NK-92 treated with Interleukin-12 subunit alpha and Interleukin-12 subunit beta, amount 100 ng/mL, for 24 hours (cell line): ENCODE measurements at places on chromosomes 4 and X.
A peak's percentile ranks its signal among the peaks of the same experiment; 100 is the strongest.

DNA sequence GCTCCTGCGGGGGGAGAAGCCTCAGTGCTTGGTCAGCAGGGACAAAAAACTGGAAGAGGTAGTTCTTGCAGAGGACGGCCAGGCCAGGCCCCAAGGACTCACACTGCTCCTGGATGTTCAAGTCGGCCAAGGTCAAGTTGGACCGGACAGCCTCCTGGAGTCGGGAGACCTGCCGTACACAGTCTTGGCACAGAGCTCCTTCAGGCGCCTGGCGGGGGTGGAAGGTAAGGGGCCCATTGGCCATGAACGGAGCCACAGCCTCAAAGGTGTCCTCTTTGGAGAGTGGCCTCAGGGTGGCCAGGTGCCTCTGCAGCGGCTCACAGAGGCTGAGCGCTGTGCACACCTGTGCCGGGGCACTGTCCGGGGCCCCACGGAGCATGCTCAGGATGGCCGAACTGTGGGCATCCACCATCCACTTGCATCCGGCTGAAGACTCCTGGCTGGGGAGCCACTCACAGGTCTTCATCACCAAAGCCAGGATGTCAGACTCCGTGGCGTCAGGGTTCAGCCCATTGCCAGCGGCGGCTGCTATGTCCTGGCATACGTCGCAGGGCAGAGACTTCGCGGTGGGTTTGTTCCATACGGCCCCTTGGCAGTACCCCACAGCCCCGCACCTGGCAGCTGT, 477 bp downstream of the PSAPL1 start:
- no peak for DNase-seq

GRCh38 chr4:22496165-22496813, 19.6 kb downstream of the ADGRA3 start:
- DNase-seq = no peak

DNA sequence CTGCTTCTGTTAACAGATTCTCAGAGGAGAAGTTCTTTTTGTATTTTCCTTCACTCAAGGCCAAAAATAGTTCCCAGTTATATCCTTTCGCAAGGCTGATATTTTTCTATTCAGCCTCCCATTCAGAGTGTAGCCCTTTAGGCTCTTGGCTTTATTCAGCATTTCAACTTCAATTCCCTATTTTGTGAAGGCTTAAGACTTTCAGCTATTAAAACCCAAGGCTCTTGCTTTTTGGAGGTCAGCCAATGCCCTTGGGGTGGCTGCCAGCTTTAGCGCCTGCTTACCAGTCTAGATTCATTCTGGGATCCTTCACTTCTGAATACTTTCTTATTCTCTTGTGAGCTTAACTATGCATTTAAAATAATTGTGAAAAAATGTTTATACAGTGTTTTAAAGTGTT, 57.3 kb upstream of the ADGRA3 start:
- no peak for DNase-seq

- no peak for DNase-seq
Observed at GRCh38 chr4:73821325-73821724, 15.2 kb upstream of the CXCL6 start.

DNA sequence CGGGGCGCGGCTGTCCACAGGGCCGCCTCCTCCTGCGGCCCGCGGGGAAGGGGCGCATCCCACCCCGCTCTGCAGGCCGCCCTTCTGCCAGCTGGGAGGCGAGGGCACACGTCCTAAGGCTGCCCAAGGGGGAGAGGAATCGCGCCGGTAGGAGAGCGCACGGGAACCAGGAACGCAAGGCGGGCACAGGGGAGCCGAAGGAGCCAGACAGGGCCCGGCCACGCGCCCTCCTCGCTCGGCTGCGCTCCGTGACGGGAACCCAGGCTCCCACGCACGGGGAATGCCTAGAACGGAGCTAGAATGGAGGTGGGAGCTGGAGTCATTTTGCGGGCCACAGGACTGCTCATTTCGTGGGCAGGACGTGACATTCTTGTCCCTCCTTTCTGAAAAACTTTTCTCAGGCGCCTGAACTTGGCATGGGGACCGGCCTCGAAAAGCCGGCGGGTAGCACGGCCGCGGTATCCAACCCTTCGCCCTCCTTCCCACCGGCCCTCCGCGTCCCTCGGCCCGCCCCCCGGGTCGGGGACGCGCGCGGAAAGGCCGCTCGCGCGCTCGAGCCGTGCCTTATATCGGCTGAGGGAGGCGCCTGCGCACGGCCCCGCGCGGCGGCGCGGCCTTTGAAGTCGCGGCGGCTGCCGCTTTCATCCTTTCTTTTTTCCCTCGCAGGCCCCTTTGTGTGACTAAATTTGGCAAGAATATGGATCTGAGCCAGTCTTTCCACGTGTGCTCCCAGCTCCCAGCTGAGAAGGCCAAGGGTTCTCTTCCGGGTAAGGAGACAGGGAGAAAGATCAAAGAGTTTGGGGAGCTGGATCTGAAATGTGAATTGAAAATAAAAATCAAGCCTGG, 4.2 kb upstream of the LEF1 start:
- no peak for DNase-seq

- no peak for DNase-seq
Observed at GRCh38 chrX:42825201-42825600, 47.2 kb upstream of the PPP1R2C start.

- DNase-seq = no peak
Observed at GRCh38 chrX:39551762-39552161, 546.0 kb downstream of the BCOR start.

DNA sequence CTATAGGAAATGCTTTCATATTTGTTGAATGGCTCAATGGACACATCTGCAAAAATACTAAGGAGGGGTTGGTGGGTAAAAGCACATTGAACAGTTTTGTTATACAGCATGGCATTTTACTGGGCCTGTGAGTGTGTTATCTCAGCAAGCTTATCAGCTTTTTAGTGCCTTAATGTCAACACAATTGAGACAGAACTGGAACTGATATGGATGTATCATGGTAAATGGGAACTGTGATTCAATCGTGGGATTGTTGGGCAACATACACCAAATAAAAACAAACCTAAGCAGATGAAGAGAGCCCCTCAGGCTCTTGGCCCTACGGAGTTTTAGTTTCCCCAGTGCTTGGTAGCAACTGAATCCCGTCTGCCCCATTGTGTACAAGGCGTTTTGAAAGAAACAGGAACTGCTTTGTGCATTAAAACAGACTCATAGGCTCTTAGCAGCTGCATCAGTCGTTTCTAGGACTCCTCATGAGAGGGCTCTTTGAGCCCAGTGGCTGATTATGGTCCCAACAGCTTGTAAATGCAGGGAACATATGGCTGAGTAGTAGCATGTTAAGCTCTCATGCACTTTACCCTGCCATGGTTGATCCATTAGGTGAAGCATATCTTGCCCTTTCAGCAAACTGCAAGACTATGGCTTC, 7.3 kb downstream of the GPR119 start:
- DNase-seq = no peak

GRCh38 chr4:14827111-14827510, 175.2 kb upstream of the CPEB2 start:
- DNase-seq = no peak

DNA sequence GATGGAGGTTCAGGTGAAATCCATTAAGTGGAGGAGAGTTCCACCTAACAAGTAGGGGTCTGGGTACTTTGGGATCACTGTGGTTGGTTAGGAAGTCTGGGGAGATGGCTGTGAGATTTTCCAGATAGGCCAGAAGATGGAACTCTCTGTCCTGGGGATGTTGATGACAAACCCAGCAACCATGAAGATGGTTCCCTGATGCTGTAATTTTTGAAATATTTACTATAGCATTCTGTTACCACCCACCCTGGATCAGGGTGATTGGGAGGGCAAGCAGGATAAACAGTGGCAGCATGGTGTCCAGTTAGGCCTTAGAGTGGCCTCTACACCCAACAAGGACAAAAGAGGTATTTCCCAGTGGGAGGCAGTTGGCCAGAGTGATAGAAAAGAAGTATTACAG, 15.9 kb upstream of the NELFA start:
- DNase-seq = no peak

DNA sequence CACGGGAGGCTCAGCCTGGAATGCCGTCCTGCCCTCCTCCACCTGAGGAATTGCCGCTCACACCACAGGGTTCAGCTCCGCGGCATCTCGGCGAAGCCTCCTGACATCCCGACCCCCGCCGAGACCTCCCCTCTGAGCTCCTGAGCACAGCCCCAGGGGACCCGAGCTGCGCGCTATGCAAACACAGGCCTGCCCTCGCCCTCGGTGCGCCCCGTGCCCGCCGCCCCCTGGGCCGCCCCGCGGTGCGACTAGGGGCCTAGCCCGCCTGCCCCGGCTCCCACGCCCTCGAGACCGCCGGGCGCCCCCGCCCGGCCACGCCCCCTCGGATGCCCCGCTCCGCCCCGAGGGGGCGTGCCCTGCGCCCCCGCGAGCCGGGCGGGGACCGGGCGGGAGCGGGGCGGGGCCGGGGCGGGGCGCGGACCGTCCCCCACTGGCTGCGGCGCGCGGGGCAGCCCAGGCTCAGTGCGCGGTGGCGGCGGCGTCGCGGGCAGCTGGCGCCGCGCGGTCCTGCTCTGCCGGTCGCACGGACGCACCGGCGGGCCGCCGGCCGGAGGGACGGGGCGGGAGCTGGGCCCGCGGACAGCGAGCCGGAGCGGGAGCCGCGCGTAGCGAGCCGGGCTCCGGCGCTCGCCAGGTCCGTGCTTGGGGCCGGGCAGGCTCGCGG, at the start of gene FGFR3:
TSS of gene FGFR3 (plus strand) at position 462 of the 664 bp plus-strand sequence. CDS start 642 bp downstream, outside the sequence.
- no peak for DNase-seq

GRCh38 chrX:41666251-41666650, 22.5 kb upstream of the GPR34 start:
- DNase-seq = peak; percentile 3

- no peak for DNase-seq
Observed at GRCh38 chr4:76141241-76141640, 7.0 kb downstream of the NUP54 start.

GRCh38 chr4:8818063-8818881, 53.4 kb downstream of the HMX1 start:
- DNase-seq = no peak

GRCh38 chr4:2787230-2788100, 5.4 kb upstream of the SH3BP2 start:
- DNase-seq = peak; percentile 78

- DNase-seq = no peak
Observed at GRCh38 chr4:76738086-76738931, 159.6 kb downstream of the SOWAHB start.

- no peak for DNase-seq
Observed at GRCh38 chr4:53011259-53011905, 149.3 kb downstream of the RASL11B start.

DNA sequence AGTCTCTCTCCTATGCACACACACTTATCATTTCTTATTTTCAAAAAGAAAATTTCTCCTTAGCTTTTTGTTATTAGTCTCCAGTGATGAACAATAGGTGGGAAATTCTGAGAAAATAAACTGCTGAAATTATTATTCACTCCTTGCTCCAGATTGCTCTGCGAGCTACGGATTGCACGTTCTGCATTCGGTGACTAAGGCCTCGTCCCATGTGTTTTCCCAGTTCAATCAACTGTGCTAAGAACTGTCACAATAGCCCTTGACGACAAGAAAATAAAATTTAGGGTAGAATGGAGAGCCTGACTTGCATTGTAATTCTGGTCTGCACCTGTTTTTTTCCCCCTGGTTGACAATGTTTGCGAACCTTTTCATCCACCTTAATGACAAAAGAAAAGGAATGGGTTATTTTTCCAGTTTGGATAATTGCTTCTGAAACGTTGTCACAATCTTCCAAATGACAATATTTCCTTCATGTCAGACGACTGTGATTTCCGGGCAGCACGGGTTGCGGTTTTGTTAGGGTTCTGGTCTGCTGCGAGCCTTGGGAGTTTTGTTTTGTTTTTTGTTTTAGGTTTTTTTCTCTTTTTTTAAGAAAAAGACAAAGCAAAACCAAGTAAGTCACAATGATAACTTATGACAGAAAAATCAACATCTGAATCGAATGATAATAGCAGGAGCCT, 124.5 kb upstream of the NOCT start:
- DNase-seq = no peak

GRCh38 chrX:55488006-55488592, 1.5 kb downstream of the USP51 start:
- DNase-seq = peak; percentile 7

DNA sequence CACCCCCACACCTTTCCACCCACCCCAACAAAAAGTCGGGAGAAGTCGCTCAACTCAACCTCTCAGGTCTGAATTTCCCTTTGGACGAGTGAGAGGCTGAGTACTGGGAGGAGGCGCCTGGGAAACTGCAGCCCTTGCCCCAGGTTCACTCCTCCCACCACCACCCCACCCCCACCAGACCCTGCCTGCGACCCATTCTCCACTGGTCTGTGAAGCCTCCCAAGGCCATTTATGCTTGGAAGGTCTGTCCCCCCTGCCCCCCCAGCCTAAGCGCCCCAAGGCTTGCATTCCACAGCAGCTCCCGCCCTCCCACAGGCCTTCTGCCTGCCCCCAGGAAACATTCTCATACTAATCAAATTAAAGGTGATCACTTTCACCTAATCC, 27.2 kb downstream of the ELF4 start:
- DNase-seq = no peak

GRCh38 chr4:118807659-118808058, 28.3 kb downstream of the SEC24D start:
- no peak for DNase-seq

GRCh38 chr4:145938618-145939440, at the start of gene ZNF827:
Gene ZNF827 (minus strand): TSS chr4:145938823. CDS start chr4:145938407, 416 bp downstream.
- no peak for DNase-seq

GRCh38 chr4:89162496-89162895, 51.2 kb downstream of the TIGD2 start:
- DNase-seq = no peak

GRCh38 chr4:173504181-173504503, 25.9 kb downstream of the HAND2 start:
- no peak for DNase-seq

- DNase-seq = no peak
Observed at GRCh38 chr4:57065730-57066482, 44.3 kb downstream of the IGFBP7 start.

- no peak for DNase-seq
Observed at GRCh38 chr4:137452799-137453198, 79.5 kb downstream of the PCDH18 start.

DNA sequence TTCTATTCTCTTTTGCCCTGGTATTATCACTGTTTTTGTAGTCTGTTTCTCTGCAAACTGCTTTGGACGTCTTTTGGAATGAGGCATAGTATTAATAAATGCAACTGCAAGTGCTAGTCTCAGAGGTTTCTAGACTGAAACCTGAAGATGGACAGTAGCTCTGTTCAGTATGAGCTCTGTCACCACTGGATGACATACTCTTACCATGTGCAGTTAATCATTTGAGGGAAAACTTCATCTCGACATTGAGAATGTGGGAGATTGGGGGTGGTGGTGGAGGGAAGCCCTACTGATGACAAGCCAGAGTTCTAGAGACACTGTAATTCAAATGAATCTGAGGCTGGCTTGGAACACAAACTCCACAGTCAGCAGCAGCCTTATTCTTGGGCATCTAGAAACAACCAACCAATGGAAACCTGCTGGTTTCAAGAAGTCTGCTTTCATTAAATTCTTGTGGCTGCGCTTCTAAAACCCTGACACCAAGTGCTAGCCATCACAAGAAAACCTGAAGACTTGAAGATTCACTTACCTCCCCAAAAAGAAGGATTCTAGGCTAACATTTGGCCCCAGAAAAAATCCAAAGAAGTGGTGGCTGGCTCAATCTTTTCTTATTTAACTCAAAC, 161.7 kb downstream of the RASL11B start:
- DNase-seq = no peak
